Tongue (tissue), 3 donors: ENCODE measurements at places on chromosomes 4 and X.

DNA sequence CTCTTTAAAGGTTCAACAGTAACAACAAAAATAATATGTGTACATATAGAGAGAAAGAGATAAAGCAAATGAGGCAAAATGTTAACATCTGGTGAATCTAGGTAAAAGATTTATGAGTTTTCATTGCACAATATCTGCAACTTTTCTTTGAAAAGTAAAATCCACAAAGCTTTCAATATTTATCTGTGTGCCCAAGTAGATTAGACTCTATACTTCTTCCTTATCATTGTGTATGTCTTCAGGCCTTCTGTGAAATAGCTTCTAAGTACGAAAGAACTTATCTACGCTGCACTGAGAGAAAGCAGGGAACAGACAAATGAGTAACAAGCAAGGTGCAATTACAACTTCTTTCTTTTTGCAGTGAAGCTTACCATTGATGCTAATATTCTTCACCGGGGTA, 81.6 kb downstream of the NPNT start:
- no peak for DNase-seq

GRCh38 chr4:111434586-111434985, 710.7 kb upstream of the FAM241A start:
- no peak for DNase-seq

DNA sequence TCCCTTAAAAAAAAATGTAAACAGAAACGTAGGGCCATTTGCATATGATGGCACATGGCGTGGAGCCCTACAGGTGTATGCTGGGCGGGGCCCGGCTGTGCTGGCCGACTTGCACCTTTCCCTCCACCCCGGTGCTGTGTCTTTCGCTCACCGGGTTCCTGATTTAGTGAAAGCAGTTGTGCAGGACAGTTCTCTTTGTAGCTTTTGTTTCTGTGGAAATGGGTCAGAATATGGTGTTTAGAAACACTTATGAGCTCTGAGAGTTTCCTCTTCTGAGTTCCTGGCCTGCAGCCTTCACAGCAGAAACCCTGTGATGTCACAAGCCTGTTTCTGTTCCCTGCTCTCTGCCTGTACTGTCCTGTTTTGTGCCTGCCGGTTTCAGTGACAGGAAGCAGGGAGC, 22.5 kb upstream of the MSANTD1 start:
- no peak for DNase-seq

- no peak for DNase-seq
Measured at GRCh38 chr4:52621567-52621966, 37.5 kb downstream of the USP46 start.

DNA sequence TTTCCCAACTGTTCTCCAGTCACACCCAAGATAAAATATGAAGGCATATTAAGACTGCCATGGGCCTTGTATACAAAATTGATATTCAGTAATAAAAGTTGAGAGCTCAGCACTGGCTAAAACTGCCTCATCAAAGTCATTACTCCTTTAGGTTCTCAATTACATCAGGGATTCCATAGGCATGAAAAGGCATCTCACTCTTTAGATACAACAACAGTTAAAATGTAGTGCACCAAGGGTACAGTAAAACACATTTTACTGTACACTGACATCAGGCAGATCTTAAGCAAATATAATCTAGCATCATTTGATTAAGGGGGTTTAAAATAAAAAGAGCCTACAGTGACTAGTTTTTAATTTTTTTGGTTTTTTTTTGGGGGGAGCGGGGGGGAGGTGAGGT, 107.7 kb downstream of the PPP3CA start:
- DNase-seq, result no peak

- peak; percentile 39 for DNase-seq
Measured at GRCh38 chr4:123784626-123785025, 388.0 kb downstream of the SPRY1 start.
